ENCODE measurements at places on chromosomes 7 and 10. TPM values are rescaled to one million over a fixed set of nuclear protein-coding genes. Genes with fewer than 3 reads are reported as not detected.
A peak's percentile ranks its signal among the peaks of the same experiment; 100 is the strongest.

LAMB4 gene
- not detected for total RNA-seq

SLC13A1 gene
- total RNA-seq = not detected

GRCh38 chr7:128458956-128459355 is 3.3 kb downstream of the HILPDA start:
- DNase-seq = peak; percentile 74

- DNase-seq = no peak
Observed at GRCh38 chr10:63355682-63356081, 110.1 kb downstream of the JMJD1C start.

GRCh38 chr10:14374745-14375445 is 44.2 kb upstream of the FRMD4A start:
- no peak for DNase-seq
